HS-5 (cell line): ENCODE measurements at places on chromosomes 1 and 21.

GRCh38 chr1:116938216-116938615 is 28.5 kb downstream of the PTGFRN start:
- no peak for DNase-seq

GRCh38 chr1:34478515-34479076 is 276.3 kb upstream of the GJB5 start:
- DNase-seq = no peak

GRCh38 chr1:206538901-206539640 is 31.7 kb downstream of the RASSF5 start:
- no peak for DNase-seq

- DNase-seq = no peak
These were observed 829 bp downstream of the ALX3 start for GRCh38 chr1:110069404-110070281.

- DNase-seq = no peak
These were observed 37.1 kb downstream of the CCN1 start for GRCh38 chr1:85617633-85618100.

GRCh38 chr1:209585197-209585596 is 1.7 kb downstream of the CAMK1G start:
- DNase-seq = no peak

DNA sequence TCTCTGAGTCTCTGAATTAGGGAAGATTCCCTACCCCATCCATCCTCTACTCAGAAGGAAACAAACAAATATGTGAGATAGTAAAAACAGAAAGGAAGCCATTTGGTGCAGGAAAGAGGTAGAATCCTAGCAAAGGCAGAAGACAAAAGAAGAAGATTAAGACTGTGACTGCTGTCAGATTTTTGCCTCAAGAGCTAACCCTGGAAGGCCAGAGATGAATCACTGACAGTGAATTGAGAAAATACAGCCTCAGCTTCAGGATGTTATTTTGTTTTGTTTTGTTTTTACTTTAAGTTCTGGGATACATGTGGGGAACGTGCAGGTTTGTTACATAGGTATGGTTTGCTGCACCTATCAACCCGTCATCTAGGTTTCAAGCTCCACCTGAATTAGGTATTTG is 31.7 kb downstream of the DSTYK start:
- DNase-seq = no peak

GRCh38 chr1:196438329-196438728 is 169.9 kb downstream of the KCNT2 start:
- DNase-seq = no peak

DNA sequence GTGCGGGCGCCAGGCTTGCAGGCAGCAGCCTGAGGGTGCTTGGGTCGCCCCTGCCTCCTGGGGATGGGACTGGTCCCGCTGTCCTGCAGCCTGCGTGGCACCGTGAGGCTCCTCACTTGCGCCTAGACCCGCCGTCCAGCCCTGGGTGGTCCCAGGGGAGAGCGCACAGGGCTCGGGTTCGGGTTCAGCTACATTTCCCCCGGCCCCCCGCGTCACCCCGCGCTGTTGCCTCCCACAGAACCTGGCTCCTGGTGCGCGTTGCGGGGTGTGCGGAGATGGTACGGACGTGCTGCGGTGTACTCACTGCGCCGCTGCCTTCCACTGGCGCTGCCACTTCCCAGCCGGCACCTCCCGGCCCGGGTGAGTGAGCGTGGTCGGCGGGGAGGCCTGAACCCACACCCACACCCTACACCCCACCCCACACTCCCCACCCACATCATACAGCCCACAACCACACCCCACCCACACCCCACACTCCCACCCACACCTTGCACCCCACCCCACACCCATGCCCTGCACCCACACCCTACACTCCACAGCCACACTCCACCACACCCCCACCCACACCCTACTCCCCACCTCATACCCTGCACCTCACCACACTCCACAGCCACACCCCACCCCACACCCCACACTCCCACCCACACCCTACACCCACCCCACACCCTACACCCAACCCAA is 6.2 kb upstream of the PFKL start:
- no peak for DNase-seq

DNA sequence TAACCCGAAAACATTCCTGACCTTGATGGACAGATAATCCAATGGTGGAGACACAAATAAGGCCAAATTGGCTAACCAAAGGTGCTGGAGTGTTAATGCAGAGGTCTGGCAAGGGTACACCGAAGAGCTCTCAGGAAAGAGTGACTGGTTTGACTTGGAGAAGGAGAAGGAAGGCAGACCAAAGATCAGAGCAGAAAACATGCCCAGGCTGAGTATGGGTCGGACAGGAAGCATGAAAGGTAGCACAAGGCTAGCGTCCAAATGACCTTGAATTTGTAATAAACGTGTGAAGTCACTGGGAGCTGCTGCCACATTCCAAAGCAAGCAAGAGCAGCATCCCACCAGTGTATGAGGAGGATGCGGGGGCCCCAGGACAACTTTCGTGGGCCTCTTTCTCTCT is 45.7 kb downstream of the APP start:
- no peak for DNase-seq

GRCh38 chr21:44965251-44966022 is 25.6 kb downstream of the SLX9 start:
- no peak for DNase-seq

- no peak for DNase-seq
These were observed 65.7 kb downstream of the KIF26B start for GRCh38 chr1:245220381-245220985.

DNA sequence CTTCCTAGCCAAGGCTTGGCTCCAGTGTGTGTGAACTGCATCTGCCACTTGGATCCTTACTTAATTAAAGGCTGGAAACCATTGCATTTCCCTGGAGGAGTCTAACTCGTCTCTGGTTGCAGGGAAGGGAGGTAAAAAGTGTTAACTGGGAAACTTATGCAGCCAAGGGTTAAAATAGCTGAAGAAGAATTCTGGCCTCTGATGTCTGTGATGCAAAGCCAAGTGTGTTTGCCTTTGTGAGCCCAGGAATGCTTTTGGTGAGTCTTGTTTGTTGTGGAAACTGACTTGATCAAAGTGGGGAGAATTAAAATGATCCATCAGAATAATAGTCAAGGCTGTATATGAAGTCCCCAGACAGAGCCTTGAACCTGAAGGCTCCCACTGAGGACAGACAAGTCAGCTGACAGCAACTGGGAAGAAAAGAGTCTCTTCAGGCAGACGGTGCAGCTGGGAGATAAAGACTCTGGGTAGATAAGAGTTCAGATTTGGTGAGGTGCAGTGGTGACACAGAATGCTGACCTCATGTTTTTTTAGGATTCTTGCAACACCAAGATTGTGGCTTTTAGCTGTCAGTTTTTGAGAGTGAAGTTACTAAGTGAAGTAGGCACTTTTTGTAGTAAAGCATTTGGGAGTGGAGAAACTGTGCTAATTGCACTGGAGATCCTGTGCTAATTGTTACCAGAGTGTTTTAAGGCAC is 59.5 kb upstream of the WLS start:
- no peak for DNase-seq

- no peak for DNase-seq
These were observed 3.0 kb upstream of the IPP start for GRCh38 chr1:45753248-45754037.

DNA sequence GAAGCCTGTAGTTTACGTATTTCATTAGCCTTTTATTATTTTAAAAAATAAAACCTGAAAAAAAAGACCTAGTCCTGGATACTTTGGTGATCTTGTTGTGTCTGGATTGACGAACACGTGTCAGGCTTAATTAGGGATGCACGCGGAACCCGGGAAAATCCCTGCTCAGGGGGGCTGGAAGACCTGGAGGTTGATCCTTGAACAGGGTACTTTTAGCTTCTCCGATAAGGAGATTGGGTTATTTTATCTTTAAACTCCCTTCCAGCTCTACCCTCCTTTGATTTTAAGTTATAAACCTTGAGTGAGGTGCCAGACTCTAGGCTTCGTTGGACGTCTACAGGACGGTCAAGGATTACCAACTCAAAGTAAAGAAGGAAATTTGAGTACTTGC is 552 bp upstream of the ZNF691 start:
- DNase-seq = no peak

DNA sequence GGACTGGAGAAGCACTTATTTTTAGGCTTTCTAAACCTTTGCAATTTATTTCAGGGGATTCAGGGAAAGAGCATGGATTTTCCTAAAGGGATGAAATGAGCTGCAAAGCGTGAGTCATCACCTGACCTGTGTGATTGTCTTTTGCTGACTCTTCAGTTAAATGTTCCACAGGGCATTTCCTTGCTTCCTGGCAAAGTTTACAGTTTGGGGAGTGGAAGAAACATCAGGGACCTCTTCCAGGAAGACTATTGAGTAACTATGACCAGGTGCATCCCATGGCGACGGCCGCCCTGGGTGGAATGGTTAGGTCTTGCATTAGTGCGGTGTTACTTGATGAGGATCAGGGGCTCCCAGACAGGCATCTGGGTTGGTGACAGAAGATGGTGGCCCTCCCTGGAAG is 79.5 kb upstream of the SIPA1L2 start:
- no peak for DNase-seq

DNA sequence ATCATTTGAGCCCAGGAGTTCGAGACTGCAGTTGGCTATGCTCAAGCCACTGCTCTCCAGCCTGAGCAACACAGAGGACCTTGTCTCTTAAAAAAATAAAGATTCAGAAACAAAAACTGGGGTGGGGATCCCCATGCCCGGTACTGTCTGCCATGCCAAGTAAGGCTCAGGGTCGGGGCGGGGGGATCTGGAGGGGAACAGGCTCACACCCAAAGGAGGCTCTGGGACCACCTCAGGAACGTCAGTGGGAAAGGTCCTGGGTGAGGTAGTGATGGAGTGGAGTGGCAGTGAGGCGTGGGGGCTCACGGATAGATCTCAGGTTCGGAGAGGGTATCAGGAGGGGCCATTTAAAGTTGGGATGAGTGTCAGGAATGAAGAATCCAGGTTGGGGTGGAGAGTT is 765 bp upstream of the S100A4 start:
- no peak for DNase-seq

DNA sequence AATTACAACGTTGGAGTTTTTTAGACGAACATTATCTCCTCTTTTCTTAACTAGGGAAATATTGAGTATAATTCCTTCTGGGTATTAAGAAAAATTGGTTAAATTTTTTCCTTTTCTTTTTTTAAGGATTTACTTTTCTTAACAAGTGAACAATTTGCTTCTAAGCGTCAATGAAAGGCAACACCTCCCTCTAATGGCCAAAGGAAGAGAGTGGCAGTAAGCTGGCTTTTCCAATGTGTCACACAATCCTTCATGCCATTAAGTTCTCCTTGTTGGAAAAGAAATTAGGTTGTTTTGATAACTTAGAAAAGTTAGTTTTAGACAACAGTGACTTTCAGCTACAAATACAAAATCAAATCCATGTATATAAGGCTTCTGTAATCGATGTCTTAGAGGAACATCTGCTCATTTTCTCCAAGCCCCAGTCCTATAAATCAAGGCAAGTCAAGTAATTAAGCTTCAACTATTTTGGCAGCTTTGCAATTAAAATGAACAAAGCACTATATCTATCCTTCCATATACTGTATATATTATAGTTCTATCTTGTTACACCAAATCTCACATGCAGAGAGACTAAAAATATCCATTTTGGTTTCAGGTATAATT is 62.8 kb downstream of the EDEM3 start:
- DNase-seq = peak; percentile 45

GRCh38 chr1:112686835-112687234 is 12.4 kb downstream of the MOV10 start:
- no peak for DNase-seq

DNA sequence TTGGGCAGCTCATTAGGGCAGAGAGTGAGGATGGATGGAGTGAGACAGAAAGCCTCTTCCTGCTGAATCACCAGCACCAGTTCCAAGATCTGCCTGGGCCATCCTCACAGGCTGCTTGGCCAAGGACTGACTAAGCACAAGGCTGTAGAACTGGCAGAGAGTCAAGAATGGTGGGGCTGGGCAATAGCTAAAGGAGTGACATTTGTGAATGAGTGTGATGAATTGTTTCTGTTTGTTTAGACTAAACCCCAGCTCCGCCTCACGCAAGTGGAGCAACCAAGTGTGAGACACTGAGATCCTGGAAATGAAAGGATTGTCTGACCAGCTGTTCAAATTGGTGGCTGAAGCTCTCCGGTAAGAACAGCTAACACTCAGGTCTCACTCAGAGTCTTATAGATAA is 38.6 kb downstream of the BRINP2 start:
- DNase-seq = peak; percentile 99

GRCh38 chr21:29585462-29585861 is 286.7 kb downstream of the BACH1 start:
- no peak for DNase-seq

GRCh38 chr1:215529571-215529970 is 37.5 kb upstream of the KCTD3 start:
- DNase-seq = no peak

DNA sequence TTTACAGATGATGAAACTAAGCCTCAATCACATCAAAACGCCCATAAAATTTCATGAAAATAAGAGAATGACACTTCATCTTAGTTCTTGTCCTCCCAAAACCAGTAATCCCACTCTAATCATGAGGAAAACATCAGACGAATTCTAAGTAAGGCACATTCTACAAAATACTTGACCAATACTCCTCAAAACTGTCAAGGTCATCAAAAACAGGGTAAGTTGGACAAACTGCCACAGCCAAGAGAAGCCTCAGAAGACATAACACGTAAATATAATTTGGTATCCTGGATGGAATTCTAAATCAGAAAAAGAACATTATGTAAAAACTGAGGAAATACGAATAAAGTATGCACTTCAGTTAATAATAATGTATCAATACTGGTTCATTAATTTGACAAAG is 128.2 kb downstream of the DPYD start:
- no peak for DNase-seq

- no peak for DNase-seq
These were observed 2.8 kb downstream of the PTPRU start for GRCh38 chr1:29239142-29239541.

- DNase-seq = no peak
These were observed 53.5 kb downstream of the ST3GAL3 start for GRCh38 chr1:43760745-43761317.

DNA sequence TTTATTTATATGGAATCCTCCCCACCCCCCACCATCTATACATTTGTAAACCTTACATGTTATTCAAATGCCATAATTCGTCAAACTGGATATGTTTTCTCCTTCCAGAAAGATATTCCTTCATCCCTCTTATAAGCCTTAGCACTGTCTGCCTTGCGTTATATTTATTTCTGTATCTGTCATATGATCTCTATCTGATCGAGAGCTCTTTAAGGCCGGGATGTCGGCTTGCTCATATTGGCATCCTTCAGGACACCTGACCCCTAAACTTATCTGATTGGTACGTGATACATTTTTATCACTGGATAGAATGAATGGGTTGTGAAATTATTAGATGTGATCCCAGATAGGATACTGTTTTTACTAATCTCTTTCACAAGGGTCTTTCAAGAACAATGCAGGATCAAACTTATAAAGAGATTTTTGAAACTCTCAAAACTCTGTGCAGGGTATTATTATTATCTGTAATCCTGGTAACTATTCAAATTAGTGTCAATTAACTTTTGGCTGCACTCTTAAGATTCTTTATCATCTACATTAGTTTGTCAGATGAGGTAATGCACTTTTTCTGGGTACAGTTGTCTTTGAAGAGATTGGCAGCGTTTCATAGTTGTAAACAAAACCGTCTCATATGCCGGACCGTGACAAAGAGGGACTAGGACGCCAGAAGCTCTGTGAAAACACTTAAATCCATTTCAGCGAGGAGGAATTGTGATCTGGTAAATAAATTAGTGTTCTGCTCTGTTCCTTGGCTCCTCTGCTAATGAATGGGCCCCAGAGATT is 152.0 kb downstream of the KIF26B start:
- DNase-seq = no peak
